ENCODE measurements at places on chromosomes 4 and X.

DNA sequence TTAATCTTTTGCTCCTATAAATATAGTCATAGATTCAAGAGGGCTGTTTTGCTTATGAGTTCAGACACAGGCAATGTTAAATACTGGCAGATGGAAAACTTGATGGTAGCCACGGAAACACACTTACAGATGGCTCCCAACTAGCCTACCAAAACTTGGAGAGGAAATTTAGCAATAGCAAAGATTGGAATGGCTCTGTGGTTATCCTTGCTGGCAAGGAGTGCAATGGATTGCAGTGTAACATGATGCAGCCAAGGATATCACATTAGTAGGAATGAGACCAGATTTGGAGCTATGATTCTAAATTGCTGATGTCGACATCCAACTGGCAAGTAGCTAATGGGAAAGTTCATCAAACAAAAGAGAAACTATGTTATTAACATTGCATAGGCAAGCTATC lies 791.0 kb upstream of the DIAPH2 start:
- DNase-seq = peak; percentile 3

- no peak for DNase-seq
Observed at GRCh38 chr4:173753408-173753807, 223.4 kb upstream of the HAND2 start.

GRCh38 chrX:106606571-106606970 lies 5.2 kb upstream of the RADX start:
- no peak for DNase-seq

- DNase-seq = peak; percentile 17
Observed at GRCh38 chr4:110518889-110519490, 43.0 kb downstream of the ENPEP start.

GRCh38 chr4:7964890-7965662 lies 25.4 kb upstream of the AFAP1 start:
- no peak for DNase-seq

GRCh38 chrX:119948381-119948780 lies 4.8 kb upstream of the NKAP start:
- DNase-seq = no peak

DNA sequence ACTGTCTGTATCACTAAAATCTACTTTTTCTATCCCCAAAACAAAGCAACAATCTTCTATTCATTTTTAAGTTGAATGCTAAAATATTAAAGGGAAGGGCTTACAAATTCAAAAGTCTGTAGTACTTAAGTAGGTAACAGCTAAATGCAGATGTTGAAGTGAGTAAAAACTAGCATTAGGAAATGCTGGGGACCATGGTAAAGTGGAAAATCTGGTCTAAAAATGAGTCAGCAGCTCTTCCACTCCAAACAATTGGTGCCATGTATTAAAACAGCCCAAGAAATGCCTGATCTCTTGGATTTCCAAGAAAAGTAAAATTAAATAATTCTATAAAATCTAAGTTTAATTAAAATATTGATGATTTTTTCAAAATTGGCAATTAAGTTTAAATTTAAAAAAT lies 73.3 kb upstream of the PPP3CA start:
- no peak for DNase-seq

GRCh38 chr4:47717188-47717587 lies 120.7 kb downstream of the CORIN start:
- DNase-seq = no peak

DNA sequence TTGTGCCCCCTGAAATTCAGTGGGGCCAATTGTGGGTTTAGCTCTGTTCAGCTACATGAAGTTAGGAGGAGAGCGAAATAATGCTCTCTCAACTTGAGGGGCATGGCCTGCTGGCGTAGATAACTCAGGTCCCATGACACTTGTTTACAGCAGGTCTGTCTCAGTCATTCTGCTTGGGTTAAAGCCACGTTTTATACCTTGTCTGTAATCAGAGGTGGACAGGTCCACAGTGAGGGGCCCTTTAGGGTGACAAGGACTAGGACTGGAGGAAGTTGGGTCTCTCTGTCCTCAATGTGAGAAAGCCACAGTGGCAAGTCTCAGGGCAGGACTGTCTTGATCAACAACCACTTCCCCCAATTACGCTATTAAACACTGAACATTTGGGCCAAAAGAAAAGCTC lies 49.0 kb downstream of the PDHA1 start:
- no peak for DNase-seq

- DNase-seq = no peak
Observed at GRCh38 chrX:150226223-150226965, 136.7 kb upstream of the MAMLD1 start.

DNA sequence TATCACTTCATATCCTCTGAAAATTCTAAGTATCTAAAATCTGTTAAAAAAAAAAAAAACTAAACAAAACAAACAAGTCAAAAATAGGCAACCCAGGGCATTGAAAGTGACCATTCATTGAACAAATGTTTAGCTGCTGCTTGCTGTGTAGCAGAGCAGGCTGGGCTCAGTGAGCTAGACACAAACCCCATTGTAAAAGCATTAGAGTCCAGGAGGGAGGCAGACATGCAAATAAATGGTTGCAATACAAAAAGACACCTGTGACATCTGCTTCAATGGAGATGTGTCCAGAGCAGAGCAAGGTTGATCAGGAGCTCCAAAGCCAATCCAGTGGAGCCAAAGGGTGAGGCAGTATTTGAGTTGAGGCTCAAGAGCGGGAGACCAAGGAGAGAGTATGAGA lies 267.3 kb upstream of the GATB start:
- no peak for DNase-seq

GRCh38 chr4:159312236-159312635 lies 209.4 kb downstream of the RAPGEF2 start:
- DNase-seq = no peak

DNA sequence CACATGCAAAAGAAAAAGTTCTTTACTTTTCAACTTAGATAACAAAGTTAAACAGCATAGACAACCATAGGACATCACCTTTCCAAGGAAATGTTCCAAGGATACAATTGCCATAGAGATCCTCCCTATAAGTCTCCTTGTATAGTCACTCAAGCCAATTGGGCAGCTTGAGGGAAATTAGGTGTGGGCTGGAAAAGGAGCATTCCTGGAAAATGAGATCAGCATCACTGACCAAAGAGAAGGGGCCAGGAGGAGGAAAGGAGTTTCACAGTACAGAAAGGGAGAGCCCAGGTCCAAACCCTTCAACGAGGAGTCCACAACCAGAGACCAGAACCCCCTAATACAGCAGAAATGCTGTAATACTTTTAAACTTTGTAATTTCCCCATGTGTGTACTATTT lies 91.5 kb upstream of the PPARGC1A start:
- DNase-seq = no peak

DNA sequence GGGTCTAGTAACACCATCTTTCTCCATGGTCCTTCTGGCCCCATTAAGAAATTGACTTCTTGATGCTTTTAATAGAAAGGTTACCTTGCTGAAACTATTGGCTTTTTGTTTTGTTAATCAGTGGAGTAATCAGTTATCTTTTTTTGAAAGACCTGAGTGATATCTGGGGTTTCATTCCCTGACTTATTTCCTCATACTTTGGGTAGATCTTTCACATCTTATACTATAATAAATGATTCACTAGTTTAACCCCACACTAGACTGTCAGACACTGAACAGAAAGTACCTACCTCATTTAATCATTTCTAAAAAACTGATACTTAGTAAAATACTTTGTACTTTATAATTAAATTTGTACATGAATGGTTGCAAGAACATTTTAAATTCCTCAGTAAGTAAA lies 1021.1 kb downstream of the STIM2 start:
- no peak for DNase-seq

GRCh38 chr4:145098675-145099037 lies 545 bp downstream of the ABCE1 start:
- DNase-seq = peak; percentile 52

- DNase-seq = no peak
Observed at GRCh38 chr4:3879681-3880614, 113.8 kb downstream of the ADRA2C start.

GRCh38 chr4:119100655-119101054 lies 35.0 kb upstream of the MYOZ2 start:
- no peak for DNase-seq

DNA sequence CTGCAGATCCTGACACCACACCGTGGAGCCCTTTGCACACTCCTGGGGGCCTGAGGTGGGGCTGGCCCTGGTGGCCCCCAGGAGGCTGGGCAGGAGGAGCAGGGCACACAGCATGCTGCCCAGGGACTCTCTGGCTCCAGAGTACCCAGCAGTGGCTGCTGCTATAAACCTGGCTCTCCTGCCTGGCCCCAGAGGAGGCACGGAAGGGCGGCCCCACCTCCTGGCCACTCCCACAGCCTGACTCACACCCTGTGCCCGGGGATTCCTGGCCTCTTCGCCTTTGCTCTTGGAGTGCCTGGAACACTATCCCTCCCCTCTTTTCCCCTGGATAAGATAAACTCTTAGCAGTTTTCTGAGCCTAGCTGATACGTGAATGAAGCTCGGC lies at the start of gene PSAPL1:
PSAPL1 (minus strand) TSS at position 165 of the 385 bp plus-strand sequence; CDS start at position 114, 51 bp downstream.
- DNase-seq = peak; percentile 11

- DNase-seq = peak; percentile 42
Observed at GRCh38 chrX:104113222-104113965, 1.1 kb downstream of the ZCCHC18 start.

DNA sequence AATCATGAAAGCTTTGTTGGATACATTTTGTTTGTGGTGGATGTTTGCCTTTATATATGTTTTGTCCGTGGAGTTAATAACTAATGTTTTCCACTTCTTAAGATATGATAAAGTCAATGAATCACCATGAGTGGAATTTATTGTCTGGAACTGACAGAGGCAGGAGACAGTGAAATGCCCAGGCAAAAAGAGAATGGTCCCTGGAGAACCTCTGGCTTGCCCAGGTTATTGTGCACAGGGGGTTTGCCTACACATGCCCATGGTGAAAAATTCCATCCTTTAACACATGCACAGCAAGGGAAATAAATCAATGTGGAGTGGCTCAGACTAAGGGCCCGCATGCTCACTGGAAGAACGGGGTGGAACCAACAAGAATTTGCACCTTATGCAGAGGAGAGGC lies 964.3 kb upstream of the GRIA3 start:
- no peak for DNase-seq

GRCh38 chrX:136148391-136148790 lies 1.1 kb downstream of the FHL1 start:
- no peak for DNase-seq

DNA sequence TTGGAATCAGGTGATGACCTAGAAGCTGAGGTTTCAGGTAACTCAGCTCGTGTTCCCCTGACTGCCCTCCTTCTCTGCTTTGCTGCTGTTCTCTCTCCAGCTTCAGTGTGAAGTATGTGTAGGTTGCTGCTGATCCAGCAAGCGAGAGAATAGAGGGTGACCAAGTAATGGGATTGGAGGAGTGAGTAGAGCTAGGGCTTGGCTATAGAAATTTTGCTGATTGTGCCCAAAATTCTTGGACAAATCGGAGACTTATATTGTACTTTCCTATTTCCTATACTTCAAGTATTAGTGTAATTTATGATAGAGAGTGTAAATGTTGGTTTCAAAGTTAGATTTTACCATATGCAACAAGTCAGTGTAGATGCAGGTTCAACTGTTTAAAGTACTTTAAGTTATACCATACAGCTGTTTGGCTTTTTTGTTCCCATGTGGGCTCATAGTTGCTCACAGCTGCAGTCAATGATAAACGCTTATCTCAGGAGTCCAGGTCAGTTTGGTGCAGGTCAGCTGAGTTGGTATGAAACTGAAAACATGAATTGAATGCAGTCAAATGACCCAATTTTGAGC lies 48.0 kb downstream of the RAPGEF2 start:
- DNase-seq = no peak

GRCh38 chrX:16978193-16978984 lies 31.9 kb downstream of the REPS2 start:
- no peak for DNase-seq

DNA sequence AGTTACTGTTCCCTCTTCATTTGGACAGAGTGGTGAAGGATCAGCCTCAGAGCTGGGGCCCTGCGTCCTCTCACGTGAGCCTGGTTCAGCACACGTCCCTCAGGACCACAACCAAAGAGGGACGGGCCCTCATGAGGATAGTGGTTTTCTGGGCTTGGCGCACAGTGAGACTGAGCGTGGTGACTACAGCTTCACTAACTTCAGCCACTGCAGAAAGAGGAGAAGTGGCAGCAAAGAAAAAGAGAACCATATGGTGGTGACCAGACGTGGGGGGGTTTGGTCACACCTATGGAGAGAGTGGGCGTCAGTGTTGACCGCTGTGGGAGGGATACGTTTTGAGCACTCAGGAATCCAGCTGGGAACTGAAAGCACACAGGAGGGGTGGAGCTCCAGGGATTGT lies 21.8 kb upstream of the TNIP3 start:
- DNase-seq = no peak

GRCh38 chr4:184462724-184463123 lies 11.6 kb downstream of the IRF2 start:
- DNase-seq = no peak

- DNase-seq = peak; percentile 86
Observed at GRCh38 chrX:73916931-73917667, 354.1 kb downstream of the CHIC1 start.

GRCh38 chr4:110458494-110459266 lies 17.3 kb upstream of the ENPEP start:
- DNase-seq = no peak

DNA sequence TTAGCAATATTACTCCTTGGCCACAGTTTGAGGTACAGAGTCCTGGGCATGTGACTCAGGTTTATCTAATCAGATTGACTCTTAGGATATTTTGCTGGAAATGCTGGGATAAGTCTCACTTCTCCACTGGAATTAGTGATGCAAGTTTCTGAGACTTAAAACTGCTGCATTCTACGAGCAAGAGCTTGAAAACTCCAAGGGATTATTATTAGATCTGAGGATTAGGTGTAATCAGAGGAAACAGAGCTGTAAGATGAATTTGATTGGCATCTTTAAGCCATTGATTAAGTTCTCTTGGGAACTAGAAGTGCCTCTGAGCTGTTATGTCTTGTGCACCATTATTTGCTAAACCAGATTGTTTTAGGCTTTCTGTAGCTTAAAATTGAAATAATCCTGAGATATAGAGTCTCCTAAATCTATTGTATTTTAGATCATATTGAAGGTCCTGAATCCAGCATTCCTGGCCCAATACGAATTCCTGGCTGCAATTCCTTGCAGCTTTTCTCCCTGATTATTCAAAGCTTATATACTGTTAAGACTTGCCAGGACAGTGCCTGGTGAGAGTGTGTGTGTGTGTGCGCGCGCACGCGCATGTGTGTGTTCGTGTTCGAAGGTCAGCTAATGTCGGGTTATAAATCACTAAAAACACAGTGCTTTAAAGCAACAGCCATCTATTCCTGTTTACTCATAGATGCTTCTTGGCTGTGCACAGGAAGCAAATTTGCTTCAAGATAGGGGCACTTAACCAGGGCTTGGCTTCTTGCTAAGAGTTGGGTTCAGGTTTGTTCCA lies 735.1 kb downstream of the STIM2 start:
- no peak for DNase-seq

- DNase-seq = no peak
Observed at GRCh38 chrX:133307637-133308498, 89.7 kb upstream of the TFDP3 start.

Measured in brain microvascular endothelial cell (primary cell).